Trophoblast cell (in vitro differentiated cells and primary cell): ENCODE measurements at places on chromosomes 7 and 10.

GRCh38 chr7:120725376-120726039, 132.4 kb downstream of the TSPAN12 start:
- no peaks in the 10 kb centered on the region for H3K36me3 ChIP-seq
- no peak overlapping the region for H3K4me3 ChIP-seq

GRCh38 chr7:142567201-142568075, 181.8 kb upstream of the PRSS1 start:
- H3K27me3 ChIP-seq, result no peaks in the 10 kb centered on the region
- H3K4me3 ChIP-seq, result no peak overlapping the region
- H3K27ac ChIP-seq, result no peak overlapping the region
- no peaks in the 10 kb centered on the region for H3K4me1 ChIP-seq
- DNase-seq, result no peak
- H3K36me3 ChIP-seq, result no peaks in the 10 kb centered on the region

DNA sequence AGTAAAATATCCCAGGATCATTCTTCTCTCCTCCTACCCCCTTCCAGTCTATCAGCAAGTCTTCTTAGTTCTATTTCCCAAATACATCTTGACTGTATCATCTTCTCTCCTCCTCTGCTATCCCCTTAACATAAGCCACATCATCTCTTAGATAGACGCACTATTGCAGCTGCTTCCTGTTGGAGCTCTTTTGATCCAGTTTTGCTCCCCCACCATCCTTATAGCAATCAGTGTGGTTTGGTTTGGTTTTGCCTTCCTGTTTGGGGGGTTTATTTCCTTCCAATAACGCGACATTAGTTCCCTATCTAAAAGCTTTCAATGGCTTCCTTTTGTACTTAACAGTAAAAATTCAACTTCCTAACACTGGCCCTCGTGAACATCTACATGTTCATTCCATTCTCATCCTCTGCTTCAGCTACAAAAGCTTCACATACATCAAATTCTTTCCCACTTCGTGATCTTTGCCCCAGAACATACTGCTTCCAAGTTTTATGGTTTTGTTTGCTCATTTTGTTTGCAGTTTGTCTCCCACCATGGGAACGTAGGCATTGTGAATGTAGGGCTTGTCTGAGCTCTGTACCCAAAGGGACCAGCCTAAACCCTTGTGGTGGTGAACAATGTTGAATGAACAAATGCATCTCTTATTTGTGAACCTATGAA, 33.7 kb upstream of the PLXDC2 start:
- DNase-seq, result no peak
- no peak overlapping the region for H3K4me3 ChIP-seq
- H3K36me3 ChIP-seq, result no peaks in the 10 kb centered on the region
- no peak overlapping the region for H3K27ac ChIP-seq
- no peaks in the 10 kb centered on the region for H3K27me3 ChIP-seq
- H3K4me1 ChIP-seq, result peaks cover 2% of the 10 kb centered on the region

DNA sequence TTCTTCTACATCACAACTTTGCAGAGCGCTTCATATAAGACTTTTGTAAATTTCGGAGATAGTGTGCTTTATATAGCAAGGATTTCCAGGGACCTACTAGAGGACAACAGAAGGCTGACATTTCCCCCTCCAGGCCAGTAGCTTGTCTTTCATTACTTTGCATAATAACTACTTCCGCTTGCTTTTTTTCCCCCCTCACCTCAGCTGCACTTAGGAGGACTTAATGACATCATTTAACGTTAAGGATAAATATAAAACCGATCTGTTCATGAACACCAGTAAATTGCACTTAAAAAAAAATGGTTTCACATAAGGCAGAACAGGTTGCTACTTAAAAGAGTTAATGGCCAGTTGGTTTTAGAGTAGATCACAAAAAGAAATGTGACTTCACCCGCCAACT, 172.3 kb downstream of the AUTS2 start:
- peaks cover 12% of the 10 kb centered on the region for H3K4me1 ChIP-seq
- H3K27ac ChIP-seq, result no peak overlapping the region
- no peaks in the 10 kb centered on the region for H3K27me3 ChIP-seq
- DNase-seq, result no peak
- no peaks in the 10 kb centered on the region for H3K36me3 ChIP-seq

- no peak overlapping the region for H3K4me3 ChIP-seq
- H3K27me3 ChIP-seq, result no peaks in the 10 kb centered on the region
- no peak for DNase-seq
- H3K4me1 ChIP-seq, result no peaks in the 10 kb centered on the region
- H3K36me3 ChIP-seq, result no peaks in the 10 kb centered on the region
Observed at GRCh38 chr10:126278851-126279250, 109.4 kb downstream of the ADAM12 start.

DNA sequence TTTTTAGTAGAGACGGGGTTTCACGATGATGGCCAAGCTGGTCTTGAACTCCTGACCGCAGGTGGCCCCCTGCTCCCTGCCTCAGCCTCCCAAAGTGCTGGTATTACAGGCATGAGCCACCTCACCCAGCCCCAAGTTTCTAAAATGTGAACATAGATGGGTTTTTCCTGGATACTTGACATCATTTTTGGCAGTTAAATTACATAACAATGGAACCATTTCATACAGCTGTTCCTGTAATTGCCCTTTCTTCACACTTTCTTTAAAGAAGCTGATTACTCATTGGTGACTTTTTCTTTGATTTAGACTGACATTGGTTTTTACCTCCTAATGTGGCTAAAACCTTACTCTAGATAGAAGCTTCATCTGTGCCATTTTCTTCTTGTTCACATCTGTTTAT, 5.9 kb downstream of the ZKSCAN1 start:
- H3K27me3 ChIP-seq, result no peaks in the 10 kb centered on the region
- no peak for DNase-seq
- no peaks in the 10 kb centered on the region for H3K4me1 ChIP-seq

- H3K4me3 ChIP-seq, result no peak overlapping the region
- no peak overlapping the region for H3K27ac ChIP-seq
- no peaks in the 10 kb centered on the region for H3K27me3 ChIP-seq
- DNase-seq, result no peak
- H3K4me1 ChIP-seq, result no peaks in the 10 kb centered on the region
Observed at GRCh38 chr10:6009150-6009549, 31.8 kb upstream of the IL15RA start.

GRCh38 chr7:80385508-80385907, 126.4 kb downstream of the GNAT3 start:
- no peak for DNase-seq
- no peaks in the 10 kb centered on the region for H3K4me1 ChIP-seq
- no peak overlapping the region for H3K27ac ChIP-seq
- H3K36me3 ChIP-seq, result no peaks in the 10 kb centered on the region

GRCh38 chr10:47404937-47405336, 20.8 kb upstream of the ZNF488 start:
- no peak for DNase-seq
- peaks cover 68% of the 10 kb centered on the region for H3K4me1 ChIP-seq
- H3K4me3 ChIP-seq, result no peak overlapping the region

- H3K27me3 ChIP-seq, result no peaks in the 10 kb centered on the region
- no peak for DNase-seq
- no peak overlapping the region for H3K4me3 ChIP-seq
- peaks cover 9% of the 10 kb centered on the region for H3K4me1 ChIP-seq
- no peaks in the 10 kb centered on the region for H3K36me3 ChIP-seq
- H3K27ac ChIP-seq, result no peak overlapping the region
Observed at GRCh38 chr7:132112106-132112505, 464.2 kb downstream of the PLXNA4 start.

GRCh38 chr7:167090-167855, 25.1 kb upstream of the FAM20C start:
- H3K27ac ChIP-seq, result no peak overlapping the region
- H3K27me3 ChIP-seq, result no peaks in the 10 kb centered on the region
- H3K36me3 ChIP-seq, result no peaks in the 10 kb centered on the region
- no peak overlapping the region for H3K4me3 ChIP-seq

GRCh38 chr10:86057708-86058107, 308.9 kb downstream of the GRID1 start:
- no peak overlapping the region for H3K4me3 ChIP-seq
- no peaks in the 10 kb centered on the region for H3K4me1 ChIP-seq
- no peak overlapping the region for H3K27ac ChIP-seq
- H3K36me3 ChIP-seq, result no peaks in the 10 kb centered on the region
- peak; percentile 39 for DNase-seq
- no peaks in the 10 kb centered on the region for H3K27me3 ChIP-seq

DNA sequence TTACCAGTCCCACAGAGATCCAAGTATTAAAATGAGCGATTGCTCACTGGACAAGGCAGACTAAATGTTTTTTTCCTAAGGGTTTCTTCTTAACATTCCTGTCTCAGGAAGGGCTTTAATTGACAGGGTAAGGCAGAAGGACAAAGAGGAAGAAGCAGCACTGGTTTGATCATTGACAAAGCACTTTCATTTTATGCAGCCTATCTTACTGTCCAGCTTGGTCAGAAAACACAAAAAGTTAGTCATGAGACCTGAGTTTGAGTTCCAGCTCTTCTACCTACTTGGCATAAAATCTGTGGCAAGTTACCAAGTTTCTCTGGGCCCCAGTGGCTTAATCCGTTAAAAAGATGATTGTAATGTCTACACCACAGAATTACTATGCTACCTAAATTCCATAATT, 458.5 kb downstream of the GFRA1 start:
- no peak overlapping the region for H3K27ac ChIP-seq
- no peak overlapping the region for H3K4me3 ChIP-seq
- H3K36me3 ChIP-seq, result no peaks in the 10 kb centered on the region
- H3K4me1 ChIP-seq, result no peaks in the 10 kb centered on the region
- DNase-seq, result no peak

- no peak overlapping the region for H3K27ac ChIP-seq
- no peaks in the 10 kb centered on the region for H3K27me3 ChIP-seq
- no peak overlapping the region for H3K4me3 ChIP-seq
- H3K4me1 ChIP-seq, result no peaks in the 10 kb centered on the region
- no peaks in the 10 kb centered on the region for H3K36me3 ChIP-seq
Observed at GRCh38 chr7:106639476-106640334, 21.3 kb downstream of the CCDC71L start.

DNA sequence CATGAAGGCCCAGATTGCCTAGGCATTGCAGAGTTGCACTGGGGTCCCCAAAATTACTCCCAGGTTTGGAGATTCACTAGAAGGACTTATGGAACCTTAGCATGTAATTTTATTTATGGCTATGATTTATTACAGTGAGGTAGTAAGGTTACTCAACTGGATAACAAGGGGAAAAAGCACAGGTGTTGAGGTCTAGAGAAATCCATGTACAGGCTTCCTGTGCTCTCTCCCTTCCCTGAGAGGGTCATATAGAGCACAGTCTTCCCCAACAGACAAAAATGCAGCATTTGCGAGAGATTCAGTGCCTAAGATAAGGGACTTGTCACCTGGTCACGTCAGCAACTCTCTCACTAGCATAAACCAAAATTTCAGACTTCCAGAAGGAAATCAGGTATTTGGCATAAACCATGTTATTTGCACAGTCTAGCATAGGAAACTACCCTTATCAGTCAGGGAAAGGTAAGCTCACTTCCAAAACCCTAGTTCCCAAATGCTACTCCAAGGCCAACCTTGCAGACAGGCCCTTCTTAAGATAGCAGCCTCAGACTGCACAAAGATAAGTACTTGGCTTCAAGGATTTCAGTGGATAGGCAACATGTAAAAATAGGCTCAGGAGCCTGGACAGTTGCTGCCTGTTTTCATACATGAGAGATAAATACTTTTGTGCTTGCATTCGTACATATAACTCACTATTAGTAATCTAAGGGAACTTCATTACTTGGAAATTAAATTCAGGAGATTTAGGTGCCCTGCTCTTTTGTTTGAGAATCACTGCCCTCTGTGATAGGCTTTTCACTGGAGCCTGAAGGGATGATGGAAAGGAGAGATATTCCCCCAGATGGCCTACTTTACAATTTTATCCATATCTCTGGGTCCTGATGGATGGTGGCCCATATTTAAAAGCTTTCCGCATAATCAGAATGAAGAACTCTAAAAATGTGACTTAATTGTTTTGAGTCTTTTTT, 378.4 kb upstream of the LRGUK start:
- H3K4me1 ChIP-seq, result peaks cover 11% of the 10 kb centered on the region
- H3K27me3 ChIP-seq, result no peaks in the 10 kb centered on the region
- no peak overlapping the region for H3K27ac ChIP-seq
- H3K36me3 ChIP-seq, result no peaks in the 10 kb centered on the region
- no peak for DNase-seq

GRCh38 chr10:68574051-68574450, 13.9 kb downstream of the TET1 start:
- no peaks in the 10 kb centered on the region for H3K27me3 ChIP-seq
- H3K27ac ChIP-seq, result no peak overlapping the region
- no peak overlapping the region for H3K4me3 ChIP-seq
- H3K4me1 ChIP-seq, result no peaks in the 10 kb centered on the region
- DNase-seq, result no peak

- DNase-seq, result no peak
- no peak overlapping the region for H3K27ac ChIP-seq
- peaks cover 23% of the 10 kb centered on the region for H3K27me3 ChIP-seq
- no peak overlapping the region for H3K4me3 ChIP-seq
Observed at GRCh38 chr10:62820586-62820985, 4.4 kb upstream of the EGR2 start.

GRCh38 chr10:116521424-116522290, 24.1 kb upstream of the PNLIP start:
- no peaks in the 10 kb centered on the region for H3K4me1 ChIP-seq
- H3K4me3 ChIP-seq, result no peak overlapping the region
- H3K27me3 ChIP-seq, result no peaks in the 10 kb centered on the region
- H3K27ac ChIP-seq, result no peak overlapping the region
- no peaks in the 10 kb centered on the region for H3K36me3 ChIP-seq
- DNase-seq, result peak; percentile 70

- H3K36me3 ChIP-seq, result no peaks in the 10 kb centered on the region
- H3K27ac ChIP-seq, result no peak overlapping the region
- H3K4me3 ChIP-seq, result no peak overlapping the region
- no peaks in the 10 kb centered on the region for H3K27me3 ChIP-seq
Observed at GRCh38 chr7:108618056-108618455, 48.4 kb downstream of the DNAJB9 start.

DNA sequence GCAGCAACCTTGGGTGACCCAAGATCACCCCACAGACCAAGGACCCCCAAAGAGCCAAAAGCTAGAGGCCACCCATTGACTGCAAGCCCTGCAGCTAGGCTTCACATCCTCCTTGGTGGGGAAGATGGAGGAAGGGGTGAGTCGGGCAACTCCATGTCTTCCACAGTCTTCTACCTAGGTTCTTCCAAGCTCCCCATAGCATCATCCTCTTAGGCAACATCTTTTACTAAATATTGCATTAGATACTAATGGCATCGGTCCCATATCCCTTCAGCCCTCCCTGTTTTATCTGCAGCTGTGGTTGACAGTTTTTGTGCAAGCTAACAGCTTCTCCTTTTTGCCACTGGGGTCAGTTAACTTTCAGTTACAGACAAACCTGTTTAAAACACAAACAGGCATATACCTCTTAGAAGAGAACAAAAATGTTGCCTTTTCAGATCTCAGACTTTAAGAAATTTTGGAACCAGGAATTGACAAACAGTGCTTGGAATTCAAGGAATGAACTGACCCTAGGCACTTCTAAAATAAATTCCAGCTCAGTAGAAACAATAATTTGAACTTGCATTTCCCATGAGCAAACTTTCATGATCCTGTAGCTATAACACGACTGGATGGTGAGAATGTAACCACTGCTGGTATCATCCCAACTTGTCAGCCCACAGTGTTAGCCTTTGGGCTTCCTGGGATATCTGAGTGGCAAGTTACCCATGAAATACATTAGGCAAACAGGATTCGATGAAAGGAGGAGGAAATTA, 33.9 kb upstream of the MSMB start:
- H3K4me3 ChIP-seq, result no peak overlapping the region
- H3K27ac ChIP-seq, result no peak overlapping the region
- H3K27me3 ChIP-seq, result no peaks in the 10 kb centered on the region
- no peaks in the 10 kb centered on the region for H3K36me3 ChIP-seq

GRCh38 chr7:45998506-45998905, 77.4 kb upstream of the IGFBP3 start:
- H3K27ac ChIP-seq, result no peak overlapping the region
- no peaks in the 10 kb centered on the region for H3K36me3 ChIP-seq
- no peak overlapping the region for H3K4me3 ChIP-seq
- no peaks in the 10 kb centered on the region for H3K27me3 ChIP-seq
- H3K4me1 ChIP-seq, result no peaks in the 10 kb centered on the region
- no peak for DNase-seq
